ENCODE measurements at places on chromosomes 12 and 14.

DNA sequence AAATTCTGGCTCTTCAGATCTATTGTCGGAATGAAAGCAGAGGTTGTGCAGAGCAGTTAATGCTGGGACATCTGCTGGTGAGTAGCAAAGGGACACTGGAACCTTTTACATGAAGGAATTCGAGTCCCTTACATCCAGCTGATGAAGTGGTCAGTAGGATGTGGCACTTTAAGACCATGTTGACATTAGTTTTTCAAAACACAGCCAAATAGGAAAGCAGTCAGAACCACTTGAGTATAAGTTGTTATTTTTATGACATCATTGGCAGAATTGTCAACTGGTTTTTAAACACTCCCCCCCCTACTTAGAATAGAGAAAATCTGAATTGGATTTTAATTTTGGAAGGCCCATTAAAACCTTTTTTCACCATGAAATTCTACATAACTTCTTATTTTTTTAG, 46.8 kb upstream of the AMN start:
- no peak for DNase-seq

DNA sequence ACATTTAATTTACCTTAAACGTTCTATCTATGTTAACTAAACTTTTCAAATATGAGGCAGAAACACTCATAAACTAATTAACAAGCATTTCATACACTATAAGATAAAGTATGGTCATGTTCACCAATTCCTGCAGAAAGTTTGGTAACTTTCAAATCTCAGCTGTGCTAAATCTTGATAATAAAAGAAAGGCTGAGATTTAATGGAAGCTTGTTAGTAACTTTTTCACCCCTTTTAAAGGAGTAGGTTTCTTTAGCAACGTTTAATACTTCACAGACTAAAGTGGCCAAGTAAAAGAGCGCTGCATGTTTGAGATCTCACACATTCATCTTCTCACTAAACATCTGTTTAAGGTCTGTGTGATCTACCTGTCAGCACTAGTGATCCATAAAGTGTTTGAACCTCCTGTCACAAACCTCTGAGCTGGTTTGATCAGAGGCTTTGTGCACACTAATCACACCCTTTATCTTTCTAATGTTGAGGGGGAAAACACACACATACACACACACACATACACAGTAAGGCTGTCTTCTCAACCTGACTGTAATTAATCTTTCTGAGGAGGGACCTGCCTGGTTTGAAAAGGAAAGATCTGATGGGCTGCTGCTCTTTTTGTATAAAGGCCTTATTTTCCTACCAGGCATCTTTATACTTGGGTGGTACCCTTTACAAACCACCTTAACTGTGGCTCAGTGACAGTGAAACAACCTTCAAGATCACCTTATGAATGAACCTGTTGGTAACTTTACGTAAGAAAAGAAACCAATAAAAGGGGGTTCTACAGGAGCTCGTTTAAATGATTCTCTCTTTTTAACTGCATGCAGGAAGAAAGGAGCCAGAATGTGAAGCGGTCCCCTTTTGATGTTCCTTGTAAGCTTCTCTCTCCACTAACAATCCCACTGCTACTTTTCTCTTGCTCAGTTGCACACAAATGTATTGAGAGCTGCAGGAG, 244.2 kb downstream of the SOX5 start:
- DNase-seq: no peak

- DNase-seq: peak; percentile 9
Measured at GRCh38 chr12:120399531-120399930, 30.6 kb upstream of the MSI1 start.

- DNase-seq: no peak
Measured at GRCh38 chr12:117404940-117405339, 43.5 kb upstream of the NOS1 start.

DNA sequence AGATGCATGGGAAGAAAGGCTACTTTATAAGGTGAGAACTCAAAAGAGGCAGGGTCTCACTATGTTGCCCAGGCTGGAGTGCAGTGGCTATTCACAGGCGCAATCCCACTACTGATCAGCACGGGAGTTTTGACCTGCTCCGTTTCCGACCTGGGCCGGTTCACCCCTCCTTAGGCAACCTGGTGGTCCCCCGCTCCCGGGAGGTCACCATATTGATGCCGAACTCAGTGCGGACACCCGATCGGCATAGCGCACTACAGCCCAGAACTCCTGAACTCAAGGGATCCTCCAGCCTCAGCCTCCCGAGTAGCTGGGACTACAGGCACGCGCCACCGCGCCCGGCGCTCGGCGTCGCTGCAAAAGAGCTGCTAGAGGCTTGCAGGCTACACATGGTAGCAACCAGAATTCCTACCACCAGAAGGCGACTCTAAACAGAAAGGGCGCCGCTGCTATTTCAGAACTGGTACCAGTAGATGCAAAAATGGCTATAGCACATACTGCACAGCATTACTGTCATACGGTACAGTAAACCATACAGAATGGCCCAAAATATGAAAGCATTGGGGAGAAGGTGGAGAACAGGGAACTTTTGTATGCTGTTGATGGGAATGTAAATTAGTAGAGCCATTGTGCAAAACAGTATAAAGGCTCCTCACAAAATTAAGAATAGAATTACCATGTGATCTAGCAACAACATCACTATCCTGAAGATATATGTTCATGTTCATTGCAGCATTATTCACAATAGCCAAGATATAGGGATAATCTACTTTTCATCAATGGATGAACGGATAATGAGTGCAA, 1.2 kb upstream of the NEMF start:
- DNase-seq: peak; percentile 51

DNA sequence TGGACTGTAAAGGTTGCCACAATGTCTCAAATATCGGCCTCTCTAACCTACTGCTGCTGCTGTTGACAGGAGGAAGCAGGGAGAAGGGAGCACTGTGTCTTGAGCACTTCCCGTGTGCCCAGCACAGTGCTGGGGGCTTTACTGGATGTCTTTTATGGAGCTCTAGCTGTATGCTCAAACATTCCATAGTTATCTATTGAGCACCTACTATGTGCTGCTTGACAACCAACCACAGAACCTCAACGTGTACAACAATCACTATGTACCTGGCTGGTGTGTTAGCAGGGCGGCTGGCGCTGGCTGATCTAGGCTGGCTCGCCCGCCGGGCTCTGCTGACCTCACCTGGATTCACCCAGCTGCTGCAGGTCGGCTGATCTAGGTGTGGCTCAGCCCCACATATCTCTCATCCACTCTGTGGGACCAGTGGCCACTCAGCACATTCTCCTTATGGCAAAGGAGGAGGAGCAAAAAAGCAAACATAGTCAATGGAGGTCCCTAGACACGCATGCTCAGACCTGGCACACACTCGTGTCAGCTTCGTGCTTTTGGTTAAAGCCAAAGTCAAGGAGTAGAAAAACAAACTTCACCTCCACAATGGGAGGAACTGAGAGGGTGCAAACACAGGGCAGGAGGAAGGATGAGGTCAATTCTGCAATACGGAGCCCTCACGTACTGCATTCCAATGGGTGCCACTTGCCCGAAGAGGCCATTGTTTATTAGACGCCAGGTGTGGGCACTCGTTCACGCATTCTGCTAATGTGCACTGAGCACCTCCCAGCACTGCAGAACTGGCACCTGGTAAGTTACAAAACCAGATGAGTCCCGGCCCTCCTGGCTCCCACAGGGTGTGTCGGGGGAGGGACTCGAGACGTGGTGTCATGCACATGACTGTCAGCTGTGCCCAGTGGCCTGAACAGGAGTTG, 147.2 kb downstream of the SCARB1 start:
- DNase-seq: no peak

DNA sequence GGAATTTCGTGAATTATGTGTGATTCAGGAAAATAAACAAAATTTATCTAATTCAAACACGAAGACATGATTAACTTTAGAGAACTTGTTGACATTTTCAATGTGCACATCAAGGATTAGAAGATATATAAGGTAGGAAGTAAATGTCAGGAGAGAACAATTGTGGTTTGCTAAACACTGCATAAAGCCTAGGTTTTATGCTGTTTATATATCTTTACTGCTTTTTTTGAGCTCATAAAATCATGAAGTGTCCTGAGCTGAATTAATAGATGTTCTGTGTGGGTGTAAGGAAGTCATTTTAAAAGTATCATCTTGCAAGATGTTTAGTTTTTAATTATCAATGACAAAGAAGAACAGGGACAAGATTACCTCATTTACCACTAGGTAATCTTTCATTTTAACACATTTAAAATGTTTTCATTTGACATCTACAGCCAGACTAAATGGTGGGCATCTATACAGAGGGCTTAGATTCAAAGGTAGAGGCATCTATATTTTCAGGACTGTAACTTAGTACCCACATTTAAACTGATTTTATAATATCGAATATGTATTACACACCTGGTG, 382.8 kb downstream of the ADAMTS20 start:
- DNase-seq: no peak

- DNase-seq: no peak
Measured at GRCh38 chr12:48184549-48184922, 1.1 kb downstream of the CCDC184 start.

- no peak for DNase-seq
Measured at GRCh38 chr12:22333186-22333712, 1.3 kb downstream of the ST8SIA1 start.

- peak; percentile 83 for DNase-seq
Measured at GRCh38 chr14:72929316-72930080, 3.2 kb downstream of the DCAF4 start.

- DNase-seq: no peak
Measured at GRCh38 chr12:6315184-6315583, 4.7 kb downstream of the PLEKHG6 start.

DNA sequence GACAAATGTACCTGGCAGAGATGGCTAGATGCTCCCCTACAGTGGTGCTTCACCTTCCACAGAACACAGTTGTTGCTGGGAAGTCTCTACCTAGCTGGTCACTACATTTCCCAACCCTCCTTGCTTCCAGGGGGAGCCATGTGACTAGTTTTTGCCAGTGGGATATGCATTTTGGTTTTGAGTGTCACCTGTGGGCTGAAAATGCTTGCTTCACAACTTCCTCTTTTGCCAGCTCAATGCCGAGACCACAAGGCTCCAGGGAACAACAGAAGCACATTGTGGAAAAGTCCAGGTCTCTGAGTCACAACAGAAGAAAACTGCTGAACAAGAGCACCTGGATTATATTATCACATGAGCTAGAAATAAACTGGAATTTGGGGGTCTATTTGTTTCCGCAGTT, 48.5 kb upstream of the ARHGAP5 start:
- no peak for DNase-seq
